ENCODE measurements at places on chromosomes 5 and 9.

GRCh38 chr5:43676083-43676840 lies 73.3 kb downstream of the NNT start:
- DNase-seq = no peak

DNA sequence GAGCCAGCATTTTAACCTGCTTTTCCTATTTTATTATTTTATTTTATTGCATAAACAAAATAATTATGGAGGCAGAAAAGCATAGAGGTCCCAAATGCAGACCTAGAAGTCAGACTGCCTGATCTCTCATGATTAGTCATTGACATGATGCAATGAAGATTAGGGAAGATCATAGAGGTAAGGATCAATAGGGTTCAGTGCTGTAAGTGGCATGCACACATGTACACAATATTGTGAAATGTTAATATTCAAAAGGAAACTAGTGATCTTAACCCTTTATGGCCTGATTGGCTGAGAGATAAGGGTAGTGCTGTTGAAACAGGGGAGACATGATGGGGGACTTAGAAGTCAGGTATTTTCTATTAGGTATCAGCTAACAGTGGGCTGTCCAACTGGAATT lies 1.1 kb upstream of the FRRS1L start:
- no peak for DNase-seq

DNA sequence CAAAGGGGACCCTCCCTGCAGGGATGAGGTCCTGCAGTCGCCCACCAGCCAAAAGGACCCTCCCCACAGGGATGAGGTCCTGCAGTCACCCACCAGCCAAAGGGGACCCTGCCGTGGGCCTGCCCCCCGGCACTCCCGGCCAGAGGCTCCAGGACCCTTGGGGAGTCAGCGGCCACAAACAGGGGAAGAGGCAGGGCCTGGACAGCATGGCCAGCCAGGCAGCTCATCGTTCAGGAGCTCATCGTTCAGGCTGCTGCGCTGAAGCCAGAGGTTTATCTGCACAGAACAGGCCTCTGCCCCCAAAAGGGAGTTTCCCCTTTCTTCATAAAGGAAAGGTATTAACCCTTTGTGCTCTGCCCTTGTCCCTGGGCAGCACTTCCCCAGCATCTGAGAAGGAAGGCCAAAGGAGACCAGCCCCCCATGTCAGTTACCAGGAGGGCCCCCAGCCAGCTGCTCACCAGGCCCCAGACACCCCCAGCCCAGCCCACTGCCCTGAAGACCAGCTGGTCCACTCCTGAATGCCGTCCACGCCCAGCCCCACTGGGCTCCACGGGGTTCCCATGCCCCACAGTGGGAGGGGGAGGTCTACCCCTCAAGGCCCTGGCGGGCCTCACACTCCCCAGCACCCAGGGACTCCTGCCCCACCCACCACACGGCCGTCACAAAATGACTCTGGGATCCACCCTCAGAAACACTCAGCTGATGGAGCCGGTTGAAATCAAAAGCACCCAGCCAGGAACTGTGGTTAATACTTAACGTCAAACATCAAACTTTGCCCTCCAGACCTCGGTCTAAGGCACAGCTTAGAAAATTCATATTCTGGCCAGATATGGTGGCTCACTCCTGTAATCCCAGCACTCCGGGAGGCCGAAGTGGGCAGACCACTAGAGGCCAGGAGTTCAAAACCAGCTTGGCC lies 6.3 kb downstream of the SLC12A7 start:
- no peak for DNase-seq

GRCh38 chr5:134267366-134268018 lies 41.6 kb upstream of the PPP2CA start:
- no peak for DNase-seq

DNA sequence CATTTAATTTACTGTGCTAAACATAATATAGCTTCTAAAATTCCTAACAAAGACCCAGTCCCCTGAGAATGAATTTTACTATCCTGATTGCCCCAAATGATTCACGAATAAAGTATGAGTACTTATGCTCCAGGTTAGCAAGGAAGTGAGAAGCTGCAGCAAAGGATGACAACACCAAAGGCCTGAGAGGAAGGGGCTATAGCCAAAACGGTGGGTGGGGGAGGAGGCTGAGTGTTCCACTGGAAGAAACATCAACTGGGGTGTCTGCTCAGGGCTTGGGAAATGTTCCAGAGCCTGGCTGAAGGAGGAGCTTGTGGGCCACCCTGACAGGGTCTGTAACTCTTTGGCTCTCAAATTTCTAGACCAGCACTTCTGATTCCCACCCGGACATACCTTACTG lies 157.3 kb downstream of the ADAMTS12 start:
- no peak for DNase-seq

GRCh38 chr9:17063535-17064135 lies 71.2 kb upstream of the CNTLN start:
- no peak for DNase-seq

GRCh38 chr9:91589101-91589553 lies 165.5 kb upstream of the NFIL3 start:
- DNase-seq = no peak

DNA sequence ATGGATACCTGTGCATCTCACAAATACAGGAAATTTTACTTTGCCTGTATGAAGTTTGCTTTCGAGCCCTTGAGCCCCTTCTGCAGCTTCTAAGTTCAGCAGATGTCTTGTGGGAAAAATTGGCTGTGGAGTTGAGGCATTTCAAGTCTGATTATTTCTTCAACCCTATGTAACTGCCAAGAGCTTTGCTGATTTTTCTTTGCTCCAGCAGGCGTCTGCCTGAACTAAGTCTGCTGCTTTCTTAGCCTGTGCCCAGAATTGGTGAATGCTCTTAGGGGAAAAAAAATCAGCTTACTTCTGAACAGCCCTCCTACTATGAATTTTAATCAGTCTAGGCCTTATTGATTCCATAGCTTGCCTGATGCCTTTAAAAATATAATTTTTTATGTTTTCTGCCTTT lies 41.2 kb downstream of the RIC1 start:
- no peak for DNase-seq

GRCh38 chr9:122331523-122331927 lies 39.3 kb upstream of the PTGS1 start:
- no peak for DNase-seq

DNA sequence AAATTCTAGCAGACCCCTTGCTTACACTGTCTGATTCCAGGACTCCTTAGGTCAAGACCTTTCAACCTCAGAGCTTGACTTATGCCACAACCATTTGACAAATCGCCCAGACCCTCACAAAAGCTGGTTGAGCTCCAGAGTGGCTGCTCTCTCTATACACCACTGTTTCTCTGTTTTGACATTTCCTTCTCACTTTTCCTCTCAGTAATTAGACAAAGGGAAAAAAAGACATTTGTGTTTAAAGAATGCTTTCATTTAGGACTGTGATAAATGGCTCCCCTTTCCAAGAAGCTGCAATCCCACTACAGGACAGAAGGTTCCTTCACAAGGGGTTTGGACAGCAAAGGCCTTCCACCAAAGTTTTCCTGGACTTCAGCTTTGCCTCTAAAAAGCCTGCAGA lies 601.3 kb downstream of the NR2F1-AS1 start:
- no peak for DNase-seq

DNA sequence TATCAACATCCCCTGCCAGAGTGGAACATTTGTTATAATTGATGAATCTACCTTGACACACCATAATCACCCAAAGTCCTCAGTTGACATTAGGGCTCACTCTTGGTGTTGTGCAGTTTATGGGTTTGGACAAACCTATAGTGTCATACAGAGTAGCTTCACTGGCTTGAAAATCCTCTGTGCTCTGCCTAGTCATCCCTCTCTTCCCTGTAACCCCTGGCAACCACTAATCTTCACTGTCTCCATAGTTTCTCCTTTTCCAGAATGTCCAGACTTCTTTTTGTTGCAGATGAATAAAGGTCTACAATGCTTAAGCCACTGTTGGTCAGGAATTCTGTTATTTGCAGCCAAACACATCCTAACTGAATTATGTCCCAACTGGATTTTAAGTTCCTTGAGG lies 22.5 kb upstream of the SUB1 start:
- no peak for DNase-seq

- no peak for DNase-seq
Measured at GRCh38 chr9:80125731-80126264, 554.0 kb downstream of the TLE4 start.

DNA sequence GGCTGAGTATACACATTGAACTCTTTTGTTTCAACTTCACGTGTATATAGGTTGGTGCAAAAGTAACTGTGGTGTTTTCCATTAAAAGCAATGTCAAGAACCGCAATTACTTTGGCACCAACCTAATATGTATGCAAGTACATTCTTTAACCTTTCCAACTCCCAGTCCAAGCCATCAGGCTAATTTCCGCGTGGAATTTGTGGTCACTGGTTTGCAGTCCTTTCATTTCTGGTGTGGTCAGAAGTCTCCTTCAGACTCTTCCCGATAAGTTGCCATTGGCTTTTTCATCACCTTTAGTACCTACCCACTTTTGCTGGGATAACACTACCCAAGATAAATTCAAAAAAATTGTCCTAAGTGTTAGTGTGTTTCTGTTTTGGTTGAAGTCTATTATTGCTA lies 84.0 kb downstream of the RGS3 start:
- no peak for DNase-seq

GRCh38 chr9:127686461-127687393 lies 20.1 kb upstream of the CFAP157 start:
- DNase-seq = no peak

GRCh38 chr5:84634256-84634655 lies 249.6 kb upstream of the EDIL3 start:
- no peak for DNase-seq

DNA sequence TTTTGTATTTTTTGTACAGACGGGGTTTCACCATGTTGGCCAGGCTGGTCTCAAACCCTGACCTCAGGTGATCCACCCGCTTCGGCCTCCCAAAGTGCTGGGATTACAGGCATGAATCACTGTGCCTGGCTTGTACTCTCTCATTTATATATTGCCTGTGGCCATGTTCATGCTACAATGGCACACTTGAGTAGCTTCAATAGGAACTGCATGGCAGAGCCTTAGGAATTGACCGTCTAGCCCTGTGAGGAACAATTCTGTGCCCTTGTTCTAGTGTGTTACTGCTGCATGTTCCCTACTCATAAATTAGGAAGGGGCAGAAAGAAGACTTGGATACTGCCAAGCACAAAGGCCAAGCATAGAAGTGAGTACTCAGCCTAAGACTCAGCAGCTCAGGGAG lies 104.2 kb downstream of the LIFR start:
- DNase-seq = no peak

DNA sequence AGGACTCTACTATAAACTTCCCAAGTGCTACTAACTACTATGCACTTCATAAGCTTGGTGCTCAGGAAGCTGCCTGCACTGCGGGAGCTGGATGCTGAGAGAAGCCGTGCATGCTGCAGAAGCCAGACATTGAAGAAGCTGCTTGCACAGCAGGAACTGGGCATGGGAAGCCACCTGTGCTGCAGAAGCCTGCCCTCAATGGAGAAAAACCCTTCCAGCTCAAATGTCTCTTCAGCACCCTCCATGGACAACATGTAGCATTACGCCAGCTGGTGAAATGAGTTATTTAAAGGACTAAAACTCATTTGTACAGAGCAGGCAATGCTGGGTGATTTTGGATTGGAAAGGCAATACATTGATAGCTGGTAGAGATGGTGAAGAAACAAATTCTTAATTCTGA lies 247.2 kb downstream of the KIF4B start:
- DNase-seq = no peak

GRCh38 chr5:72036951-72037350 lies 70.3 kb upstream of the MAP1B start:
- DNase-seq = no peak

GRCh38 chr5:94276048-94276447 lies 342.4 kb downstream of the KIAA0825 start:
- no peak for DNase-seq

- no peak for DNase-seq
Measured at GRCh38 chr5:131786036-131786435, 10.8 kb downstream of the FNIP1 start.

DNA sequence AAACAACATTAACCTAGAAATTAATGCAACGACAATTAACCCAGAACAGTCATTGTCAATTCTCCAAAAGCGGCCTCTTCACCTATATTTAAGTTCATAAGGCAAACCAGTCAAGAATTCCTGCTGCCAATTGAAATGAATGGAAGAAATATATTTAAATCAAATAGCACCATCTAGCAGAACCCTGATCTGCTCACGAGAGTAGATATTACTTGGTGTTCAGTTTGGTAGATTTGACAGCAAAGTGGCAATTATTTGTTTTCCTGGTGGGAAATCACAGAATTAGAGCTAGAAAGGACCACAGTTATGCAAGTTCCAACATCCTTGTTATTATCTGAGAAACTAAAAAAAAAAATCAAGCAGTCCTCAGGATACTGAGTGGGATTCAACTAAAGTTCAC lies 2.3 kb downstream of the SSBP2 start:
- no peak for DNase-seq

DNA sequence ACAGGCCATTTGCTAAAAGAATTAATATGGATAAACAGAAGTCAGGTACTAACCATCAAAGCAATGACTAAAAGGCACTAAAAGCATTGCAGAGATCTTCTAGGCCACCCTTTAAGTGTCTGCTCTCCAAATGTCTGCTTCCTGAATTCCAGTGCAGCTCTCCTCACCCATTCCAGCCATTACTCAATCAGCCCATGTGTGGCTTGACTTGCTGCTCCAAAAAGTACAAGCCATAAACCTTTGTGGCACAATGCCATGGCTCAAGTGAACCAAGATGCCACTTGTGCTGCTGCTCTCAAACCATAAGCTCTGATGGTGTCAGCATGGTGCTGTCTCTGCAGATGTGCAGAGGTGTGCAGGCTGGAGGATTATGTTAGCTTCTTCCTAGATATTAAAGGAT lies 290.2 kb upstream of the POU5F2 start:
- DNase-seq = no peak

GRCh38 chr9:134230092-134230941 lies 66.0 kb upstream of the RNU6ATAC start:
- no peak for DNase-seq

GRCh38 chr5:122195802-122196394 lies 66.6 kb downstream of the ZNF474 start:
- no peak for DNase-seq

- no peak for DNase-seq
Measured at GRCh38 chr9:111720174-111720573, 58.8 kb downstream of the GNG10 start.

GRCh38 chr5:93831449-93831848 lies 90.0 kb upstream of the POU5F2 start:
- no peak for DNase-seq

DNA sequence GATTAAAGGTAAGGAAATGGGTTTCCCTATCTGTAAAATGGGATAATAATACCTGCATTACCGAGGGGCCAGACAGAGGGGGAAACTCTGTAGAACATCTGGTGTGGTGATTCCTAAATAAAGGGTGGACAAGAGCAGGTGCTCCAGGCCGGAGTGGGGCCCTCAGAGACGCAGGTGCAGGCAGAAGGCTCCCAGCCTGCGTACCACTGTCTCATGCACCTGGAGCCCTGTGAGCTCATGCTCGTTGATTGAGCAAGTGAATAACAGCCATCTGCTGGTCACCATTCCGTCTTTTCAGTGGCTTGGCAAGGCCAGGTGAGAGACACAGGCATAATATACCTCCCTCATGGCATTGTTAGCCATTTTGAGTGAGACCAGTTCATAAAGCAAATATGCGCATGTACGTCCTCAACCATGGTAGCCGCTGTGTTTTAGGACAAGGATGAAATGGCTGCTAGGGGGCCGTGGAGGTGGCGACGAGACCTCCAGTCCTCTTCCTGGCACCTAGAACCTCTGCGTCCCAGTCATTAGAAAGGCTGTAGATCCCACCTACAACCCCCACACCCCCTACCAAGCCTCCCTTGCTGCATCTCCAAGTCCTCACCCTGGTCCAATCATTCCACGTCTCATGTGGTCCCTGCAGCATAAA lies 198.0 kb upstream of the MVB12B start:
- no peak for DNase-seq
